ENCODE measurements at places on chromosomes 7 and 10. TPM values are rescaled to one million over a fixed set of nuclear protein-coding genes. Genes with fewer than 3 reads are reported as not detected.

TFR2 gene
- total RNA-seq, result 30.8 TPM

PDZD7 gene
- 2.9 TPM for total RNA-seq

C10orf143 gene
- total RNA-seq, result 0.95 TPM

HTR7 gene
- total RNA-seq, result 0.28 TPM

PFKP gene
- 349 TPM for total RNA-seq

SPDYE1 gene
- not detected for total RNA-seq

BTBD16 gene
- total RNA-seq, result not detected

DNAJB6 gene
- total RNA-seq, result 118 TPM

DNA sequence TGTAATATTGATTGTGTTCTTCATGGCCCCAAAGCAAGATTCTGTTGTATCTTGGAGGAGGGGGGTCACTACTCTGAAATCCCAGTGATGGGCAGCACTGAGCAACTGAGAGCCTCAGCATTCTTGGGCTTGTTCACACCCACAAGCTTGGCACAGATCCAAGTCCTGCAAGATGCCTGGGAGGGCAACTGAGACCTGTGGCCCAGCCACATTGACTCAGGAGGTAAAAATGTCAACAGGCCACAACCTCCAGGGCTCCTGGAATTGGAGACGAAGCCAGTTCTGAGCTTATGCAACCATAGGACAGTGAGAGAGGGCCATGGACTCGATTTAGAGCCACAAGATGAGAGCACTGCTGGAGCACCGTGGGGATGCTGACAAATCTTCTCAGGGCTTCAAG is 3.1 kb upstream of the DOCK1 start:
- peaks cover 19% of the 10 kb centered on the region for H3K27me3 ChIP-seq
- no peak overlapping the region for H3K27ac ChIP-seq
- no peaks in the 10 kb centered on the region for H3K36me3 ChIP-seq
- no peaks in the 10 kb centered on the region for H3K4me1 ChIP-seq

- peak overlapping the region; percentile 34 for H3K27ac ChIP-seq
- peaks cover 53% of the 10 kb centered on the region for H3K4me1 ChIP-seq
- ATAC-seq, result peak; percentile 97
- peak overlapping the region; percentile 66 for H3K4me3 ChIP-seq
- no peaks in the 10 kb centered on the region for H3K27me3 ChIP-seq
- H3K36me3 ChIP-seq, result peaks cover 100% of the 10 kb centered on the region
Observed at GRCh38 chr7:105003275-105003674, 10.7 kb upstream of the KMT2E start.

DNA sequence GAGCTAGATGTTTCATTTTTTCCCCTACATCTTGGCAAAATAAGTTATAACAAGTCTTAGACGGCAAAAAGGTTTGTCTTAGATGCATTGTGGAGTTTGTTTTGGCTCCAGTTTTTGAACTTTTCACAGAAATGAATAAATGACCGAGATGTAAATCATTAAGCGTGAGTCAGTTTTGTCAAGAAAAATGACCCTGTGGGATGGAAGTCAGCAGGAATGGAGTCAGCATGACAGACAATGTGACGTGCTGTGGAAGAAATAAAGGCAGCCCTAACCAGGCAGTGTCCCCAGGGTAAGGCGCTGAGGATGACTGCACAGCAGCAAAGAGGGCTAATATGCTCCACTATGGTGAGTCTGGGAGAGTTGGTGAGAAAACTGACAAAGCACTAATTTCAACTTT is 163.2 kb downstream of the NOC3L start:
- peaks cover 21% of the 10 kb centered on the region for H3K27me3 ChIP-seq
- H3K27ac ChIP-seq, result no peak overlapping the region
- ATAC-seq, result no peak
- no peaks in the 10 kb centered on the region for H3K4me1 ChIP-seq
- no peaks in the 10 kb centered on the region for H3K36me3 ChIP-seq
- H3K4me3 ChIP-seq, result no peak overlapping the region

DNA sequence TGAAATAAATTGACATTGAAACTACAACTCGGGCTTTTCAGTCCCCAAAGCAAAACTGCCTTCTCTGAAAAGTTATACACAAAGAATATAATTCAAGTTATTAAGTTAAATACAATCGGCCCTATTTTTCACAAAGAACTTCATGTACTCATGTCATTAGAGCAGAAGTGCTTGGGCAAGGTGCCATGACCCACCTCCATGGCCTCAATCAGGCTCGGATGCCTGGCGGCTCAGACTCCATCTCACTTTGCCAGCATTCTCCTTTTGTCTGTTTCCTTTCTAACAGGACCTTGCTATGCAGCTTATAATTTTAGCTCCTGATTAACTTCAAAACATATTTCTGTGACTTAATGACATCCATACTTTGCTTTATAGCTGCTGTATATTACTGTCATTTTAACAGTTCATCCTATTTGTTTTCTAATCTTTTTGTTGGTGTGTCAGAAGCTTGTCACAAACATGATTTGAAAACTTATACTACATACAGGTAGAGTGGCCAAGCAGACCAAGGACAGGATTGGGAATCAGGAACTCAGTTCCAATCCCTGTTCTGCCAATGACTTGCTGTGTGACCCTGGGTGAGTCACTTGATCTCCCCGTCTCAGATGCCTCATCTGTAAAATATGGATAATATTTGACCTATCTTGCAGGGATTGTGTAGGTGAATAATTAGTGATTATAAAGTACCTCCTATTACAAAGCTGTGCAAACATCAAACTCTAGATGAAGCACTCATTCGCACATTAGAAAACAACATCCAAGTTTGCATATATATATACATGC is 60.8 kb upstream of the ITGA8 start:
- no peak overlapping the region for H3K27ac ChIP-seq
- no peaks in the 10 kb centered on the region for H3K27me3 ChIP-seq
- H3K4me3 ChIP-seq, result no peak overlapping the region
- peaks cover 96% of the 10 kb centered on the region for H3K36me3 ChIP-seq
- ATAC-seq, result no peak

DNA sequence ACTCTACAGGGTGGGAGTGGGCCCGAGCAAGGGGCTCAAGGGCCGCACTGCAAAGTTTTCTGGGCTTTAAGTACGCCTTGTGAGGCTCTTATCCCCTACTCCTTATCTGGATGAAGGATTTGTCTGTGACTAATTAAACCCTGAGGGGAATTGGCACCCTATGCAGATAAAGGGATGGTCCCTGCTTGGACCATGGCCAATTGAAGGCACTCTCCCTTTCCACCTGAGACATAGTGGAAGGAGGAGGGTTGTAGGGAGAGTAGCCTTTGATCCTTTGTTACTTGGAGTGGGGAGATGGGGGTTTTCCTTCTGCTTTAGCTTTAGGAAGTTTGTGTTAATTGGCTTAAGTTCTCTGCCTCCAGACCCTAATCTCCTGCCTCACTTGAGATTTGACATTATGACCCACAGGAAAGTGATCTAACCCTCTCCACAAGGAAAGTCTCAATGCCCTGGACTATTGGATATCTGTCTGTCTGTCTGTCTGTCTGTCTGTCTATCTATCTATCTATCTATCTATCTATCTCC is 1158.8 kb upstream of the SORCS1 start:
- no peak overlapping the region for H3K27ac ChIP-seq
- no peaks in the 10 kb centered on the region for H3K4me1 ChIP-seq
- no peak overlapping the region for H3K4me3 ChIP-seq
- no peaks in the 10 kb centered on the region for H3K27me3 ChIP-seq
- no peak for ATAC-seq

DNA sequence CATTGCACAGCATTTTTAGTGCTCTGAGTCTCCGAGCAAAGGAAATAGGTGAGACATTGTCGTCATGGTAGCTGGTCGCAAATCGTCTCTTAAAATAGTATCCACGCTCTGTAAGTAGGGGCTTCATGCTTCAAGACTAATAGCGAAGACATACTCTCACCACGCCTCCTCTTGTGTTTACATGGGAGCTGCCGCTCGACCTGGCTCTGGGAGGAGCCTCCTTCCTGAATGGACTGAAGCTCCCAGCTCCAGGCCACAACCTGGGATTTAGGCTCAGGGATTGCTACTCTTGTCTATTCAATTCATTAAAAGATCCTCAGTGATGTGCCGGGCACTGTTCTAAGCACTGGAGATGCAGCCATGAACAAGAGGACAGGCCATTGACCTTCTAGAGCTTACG is 196.1 kb upstream of the GALNT17 start:
- no peak for ATAC-seq
- no peaks in the 10 kb centered on the region for H3K36me3 ChIP-seq
- no peaks in the 10 kb centered on the region for H3K4me1 ChIP-seq

DNA sequence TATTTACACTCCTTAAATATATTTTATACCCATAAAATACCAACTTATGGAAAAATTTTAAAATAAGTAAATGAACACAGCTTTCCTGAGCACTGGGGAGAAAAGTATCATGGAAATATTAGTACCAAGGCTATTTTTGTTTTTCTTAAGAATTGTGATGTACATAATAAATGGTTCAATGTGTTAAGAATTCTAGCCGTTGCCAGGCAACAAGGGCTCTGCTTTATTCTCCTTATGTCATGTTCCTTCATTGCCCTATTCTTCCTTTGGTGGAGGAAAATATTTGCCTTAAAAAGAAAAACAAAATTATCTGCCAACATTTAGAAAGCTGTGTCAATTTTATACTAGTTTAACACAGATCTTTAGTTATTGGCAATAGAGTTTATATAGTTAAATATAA is 2.6 kb upstream of the ZPBP start:
- peaks cover 7% of the 10 kb centered on the region for H3K4me1 ChIP-seq
- H3K4me3 ChIP-seq, result no peak overlapping the region
- H3K36me3 ChIP-seq, result no peaks in the 10 kb centered on the region
- H3K27ac ChIP-seq, result no peak overlapping the region
